ENCODE measurements at places on chromosomes 2 and 18. TPM values are rescaled to one million over a fixed set of nuclear protein-coding genes. Genes with fewer than 3 reads are reported as not detected.

ERMN gene
- total RNA-seq, result 0.73 TPM

ETAA1 gene
- 17.5 TPM for total RNA-seq

LYG1 gene
- 0.32 TPM for total RNA-seq

ELOA2 gene
- total RNA-seq, result not detected

CRYBA2 gene
- not detected for total RNA-seq

BMP10 gene
- not detected for total RNA-seq

STARD6 gene
- not detected for total RNA-seq

HSPD1 gene
- total RNA-seq, result 65.9 TPM

LIMS3 gene
- total RNA-seq, result 2.2 TPM

MC4R gene
- total RNA-seq, result 0.36 TPM

CEP76 gene
- total RNA-seq, result 5.2 TPM

OTOF gene
- total RNA-seq, result not detected

ARHGAP28 gene
- 56.2 TPM for total RNA-seq

NTSR2 gene
- not detected for total RNA-seq

PID1 gene
- total RNA-seq, result 8.5 TPM

BCL11A gene
- total RNA-seq, result 41.9 TPM

FBXO15 gene
- total RNA-seq, result not detected

GAL3ST2 gene
- not detected for total RNA-seq

Measured in hair follicle dermal papilla cell (primary cell).